Activated CD8-positive, alpha-beta T cell treated with anti-CD3 and anti-CD28 coated beads for 36 hours (primary cell): ENCODE measurements at places on chromosomes 12 and 14.

DNA sequence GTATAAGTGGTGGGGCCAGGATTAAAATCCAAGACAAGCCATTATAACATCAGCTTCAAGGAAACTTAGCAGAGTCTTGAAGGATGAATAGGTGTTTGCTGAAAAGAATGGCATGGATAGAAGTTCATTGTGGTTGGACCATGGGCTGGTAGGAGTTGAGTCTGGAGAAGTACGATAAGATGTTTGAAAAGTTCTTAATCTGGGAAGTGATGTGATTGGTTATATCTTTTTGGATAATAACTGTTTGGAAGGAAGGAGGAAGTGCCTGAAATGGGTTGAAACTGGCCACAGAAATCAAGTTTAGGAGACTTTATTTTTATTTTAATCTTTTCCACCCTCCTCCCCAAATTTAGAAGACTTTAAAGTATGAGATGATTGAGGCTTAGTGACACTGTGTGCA is 4.9 kb downstream of the DENR start:
- H3K27me3 ChIP-seq: no peaks in the 10 kb centered on the region
- H3K27ac ChIP-seq: peak overlapping the region; percentile 47
- H3K36me3 ChIP-seq: peaks cover 57% of the 10 kb centered on the region
- H3K4me1 ChIP-seq: peaks cover 43% of the 10 kb centered on the region
- H3K4me3 ChIP-seq: no peak overlapping the region
- DNase-seq: no peak

DNA sequence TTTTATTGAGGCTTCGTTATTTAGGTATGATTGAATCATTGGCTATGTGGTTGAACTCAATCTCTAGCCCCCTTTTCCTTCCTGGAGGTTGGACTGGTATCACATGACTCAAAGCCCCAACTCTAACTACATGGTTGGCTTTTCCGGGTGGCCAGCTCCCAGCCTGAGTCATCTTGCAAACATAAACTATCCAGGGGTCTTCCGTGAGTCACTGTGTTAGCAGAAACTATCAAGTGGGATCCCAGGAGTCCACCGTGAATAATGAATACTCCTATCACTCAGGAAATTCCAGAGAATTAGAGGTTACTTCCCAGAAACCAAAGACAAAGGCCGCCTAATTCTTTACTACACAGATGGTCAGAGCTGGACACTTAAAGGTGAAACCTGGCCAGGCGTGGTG is 19.7 kb upstream of the PLEKHD1 start:
- no peaks in the 10 kb centered on the region for H3K36me3 ChIP-seq
- H3K27ac ChIP-seq: no peak overlapping the region
- H3K27me3 ChIP-seq: no peaks in the 10 kb centered on the region
- H3K4me1 ChIP-seq: no peaks in the 10 kb centered on the region

DNA sequence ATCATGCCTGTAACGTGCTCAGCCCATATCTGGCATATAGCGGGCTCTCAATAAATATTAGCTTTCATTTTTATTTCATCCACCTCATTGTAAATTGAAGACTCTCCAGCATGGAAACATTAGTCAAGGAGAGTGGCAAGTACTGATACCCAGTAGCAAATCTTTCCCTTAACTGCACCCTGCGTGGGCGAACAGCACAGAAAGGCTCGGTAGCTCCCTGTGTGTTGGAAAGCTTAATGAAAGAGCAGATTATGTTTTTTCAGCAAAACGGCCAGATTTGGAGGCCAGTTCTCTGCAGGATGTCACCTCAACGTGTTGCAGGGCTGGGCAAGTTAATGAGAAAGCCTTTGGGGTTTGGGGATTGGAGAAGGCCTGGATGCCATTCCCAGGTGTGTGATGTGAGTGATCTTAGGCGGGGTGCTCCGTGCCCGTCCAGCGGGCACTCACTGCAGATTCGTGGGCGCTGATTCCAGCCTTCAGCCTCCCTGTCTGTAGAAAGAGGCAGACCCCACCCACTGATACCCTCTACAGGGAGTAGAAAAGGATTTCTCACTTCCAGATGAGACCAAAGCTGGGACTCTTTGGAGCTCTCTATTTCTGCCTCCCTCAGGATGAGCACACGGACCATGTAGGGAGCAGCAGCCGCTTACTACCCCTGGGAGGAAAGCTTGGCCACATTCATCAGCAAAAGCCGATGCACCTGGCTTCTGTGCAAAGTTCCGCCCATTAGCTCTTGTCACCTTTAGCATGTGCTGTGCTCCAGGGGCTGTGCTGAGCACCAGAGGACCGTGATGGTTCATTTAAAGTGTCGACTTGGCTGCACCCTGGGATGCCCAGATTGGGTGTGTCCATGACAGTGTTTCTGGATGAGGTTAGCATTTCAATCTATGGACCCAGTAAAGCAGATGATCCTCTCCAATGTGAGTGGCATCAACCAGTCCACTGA is 29.1 kb downstream of the C14orf132 start:
- H3K27ac ChIP-seq: no peak overlapping the region
- no peak overlapping the region for H3K4me3 ChIP-seq
- peaks cover 6% of the 10 kb centered on the region for H3K27me3 ChIP-seq
- no peaks in the 10 kb centered on the region for H3K36me3 ChIP-seq
- H3K4me1 ChIP-seq: no peaks in the 10 kb centered on the region

GRCh38 chr12:52024845-52025230 is 18.1 kb downstream of the TAMALIN start:
- peaks cover 1% of the 10 kb centered on the region for H3K27me3 ChIP-seq
- peaks cover 41% of the 10 kb centered on the region for H3K4me1 ChIP-seq
- H3K36me3 ChIP-seq: no peaks in the 10 kb centered on the region
- DNase-seq: peak; percentile 83
- peak overlapping the region; percentile 96 for H3K27ac ChIP-seq
